CD4-positive, alpha-beta T cell treated with Interleukin-6 at 100 ng/mL for 8 hours (primary cell): ENCODE measurements at places on chromosomes 12 and 14.

- DNase-seq: peak; percentile 24
Measured at GRCh38 chr12:123427036-123427769, 9.3 kb downstream of the RILPL2 start.

GRCh38 chr14:89598548-89599186, 181.6 kb upstream of the FOXN3 start:
- DNase-seq: no peak

DNA sequence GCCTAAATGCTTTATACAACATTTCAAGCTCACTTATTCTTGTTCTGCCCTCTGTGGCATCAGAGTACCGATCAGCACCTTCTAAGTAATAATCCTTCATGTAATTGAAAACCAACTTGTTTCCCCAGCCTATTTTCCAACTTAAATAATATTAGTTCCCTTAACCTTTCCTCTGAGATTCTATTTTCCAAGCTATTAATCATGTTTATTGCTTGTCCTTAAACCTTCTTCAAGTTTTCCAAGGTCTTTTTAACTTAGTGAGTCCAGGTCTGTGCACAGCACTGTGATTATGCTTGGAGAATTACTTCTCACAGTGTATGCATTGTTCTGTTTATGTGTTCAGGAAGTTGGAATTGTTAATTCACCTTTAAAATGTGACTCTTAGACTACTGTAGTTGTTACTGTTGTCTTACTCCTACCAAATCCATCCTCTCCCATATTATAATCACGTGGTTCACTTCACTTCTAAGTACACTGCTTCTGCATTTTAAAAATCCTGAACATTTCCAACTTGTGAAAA, 1039.3 kb upstream of the FOXG1 start:
- no peak for DNase-seq

- no peak for DNase-seq
Measured at GRCh38 chr14:103085106-103086091, 1.4 kb downstream of the LBHD2 start.

DNA sequence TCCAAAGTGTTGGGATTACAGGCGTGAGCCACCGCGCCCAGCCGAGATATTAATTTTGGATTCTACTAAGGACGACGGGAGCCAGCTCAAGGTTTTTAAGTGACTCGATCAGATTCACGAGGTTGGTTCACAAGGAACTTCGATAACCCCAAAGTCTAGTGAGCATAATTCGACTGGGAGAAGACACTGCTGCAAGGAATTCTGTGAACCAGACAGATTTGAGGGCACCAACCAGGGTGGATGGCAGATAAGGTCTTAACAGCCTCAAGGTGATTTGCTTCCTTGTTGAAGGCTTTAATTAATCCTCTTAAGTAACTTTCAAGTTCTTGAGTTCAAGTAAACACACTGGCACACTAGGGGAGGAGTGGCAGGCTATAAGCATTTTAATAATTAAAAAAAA, 1.1 kb upstream of the KLHDC2 start:
- no peak for DNase-seq

DNA sequence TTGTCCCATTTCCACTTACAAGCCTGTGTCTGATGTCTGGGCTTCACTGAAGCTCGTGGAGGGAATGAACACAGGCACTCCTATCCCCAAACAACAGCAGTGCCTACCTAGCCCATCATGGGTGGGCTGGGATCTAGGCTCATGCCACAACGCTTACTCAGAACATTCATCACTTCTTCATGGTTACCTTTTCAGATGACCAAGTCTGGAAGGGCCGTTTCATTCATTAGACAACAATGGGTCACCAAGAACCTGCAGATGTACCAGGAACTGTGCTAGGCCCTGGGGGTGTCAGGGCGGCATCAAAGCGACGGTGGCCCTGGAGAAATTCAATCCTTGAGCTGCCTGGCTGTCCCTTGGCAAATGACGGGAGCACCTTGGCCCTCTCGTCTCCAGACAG, 64.9 kb upstream of the FZD10 start:
- DNase-seq: no peak

GRCh38 chr14:95460647-95461478, 55.6 kb downstream of the SYNE3 start:
- no peak for DNase-seq

- DNase-seq: no peak
Measured at GRCh38 chr14:54606631-54607133, 39.8 kb downstream of the SAMD4A start.

DNA sequence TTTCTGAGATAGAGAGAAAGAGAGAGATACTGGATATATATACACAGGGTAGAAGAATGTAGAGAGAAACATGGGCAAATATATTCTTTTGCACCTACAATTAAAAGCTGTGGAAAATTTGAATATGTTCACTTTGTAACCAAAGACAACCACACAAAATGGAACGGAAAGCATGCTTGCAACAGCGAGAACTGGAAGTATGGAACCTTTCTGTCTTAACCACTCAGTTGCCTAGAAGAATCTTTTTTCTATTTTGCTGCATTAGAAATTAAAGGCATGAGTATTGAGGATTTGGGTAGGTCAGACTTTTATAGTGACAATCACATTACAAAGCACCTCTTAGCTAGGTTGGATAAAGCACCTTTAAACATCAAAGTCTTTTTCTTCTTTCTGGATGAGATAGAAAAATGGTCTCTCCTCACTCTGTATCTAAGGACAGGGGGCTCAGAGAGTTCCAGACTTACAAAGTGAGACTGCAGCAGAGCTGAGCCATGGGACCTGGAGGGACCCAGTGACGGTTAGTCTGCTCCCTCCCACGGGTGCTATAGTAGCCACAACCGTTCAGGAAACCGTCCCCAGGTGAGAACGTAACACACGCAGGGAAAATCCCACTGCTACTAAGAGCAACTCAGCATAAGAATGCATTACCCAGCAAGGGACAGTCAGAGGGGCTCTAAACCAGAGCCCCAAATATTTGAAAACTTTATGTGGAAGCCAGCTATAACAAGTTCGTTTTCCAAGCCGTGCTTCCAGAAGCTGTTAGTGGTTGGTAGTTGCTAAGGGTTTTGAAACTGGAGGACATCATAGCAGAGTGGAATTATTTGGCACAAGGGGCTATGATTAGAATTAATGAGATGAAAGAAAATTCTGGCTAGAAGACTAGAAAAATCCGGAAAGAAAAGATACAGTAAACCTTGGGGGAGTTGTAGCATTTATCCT, 97.1 kb downstream of the DAD1 start:
- no peak for DNase-seq

DNA sequence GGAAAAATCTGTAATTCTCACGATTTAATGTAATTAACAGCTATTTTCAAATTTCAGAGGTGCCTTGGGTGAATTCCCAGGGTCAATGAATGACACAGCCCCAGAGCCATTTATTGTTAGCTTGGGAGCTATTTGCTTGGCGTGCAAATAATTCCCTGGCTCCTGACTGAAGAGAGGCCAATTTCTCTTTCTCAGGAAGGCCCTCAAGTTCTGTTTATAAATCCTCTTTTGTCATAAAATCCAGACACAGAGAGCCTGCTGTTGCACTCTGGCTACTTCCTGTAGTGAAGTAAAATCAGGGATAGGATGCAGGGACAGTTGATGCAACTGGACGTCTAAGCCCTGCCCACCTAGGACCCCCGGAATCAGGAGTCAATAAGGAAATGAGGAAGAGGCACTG, 154.3 kb downstream of the TMX1 start:
- DNase-seq: no peak

DNA sequence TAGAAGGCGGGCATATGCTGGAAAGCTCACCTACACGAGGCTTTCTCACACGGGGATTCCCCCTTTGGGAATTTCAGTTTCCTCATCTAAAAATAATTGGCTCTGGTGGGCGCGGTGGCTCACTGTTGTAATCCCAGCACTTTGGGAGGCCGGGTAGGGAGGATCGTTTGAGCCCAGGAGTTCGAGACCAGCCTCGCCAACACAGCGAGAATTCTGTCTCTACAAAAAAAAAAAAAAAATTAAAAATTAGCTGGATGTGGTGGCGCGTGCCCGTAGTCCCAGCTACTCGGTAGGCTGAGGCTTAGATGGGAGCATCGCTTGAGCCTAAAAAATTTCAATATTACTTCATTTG, 400 bp upstream of the NDUFA12 start:
- DNase-seq: no peak

DNA sequence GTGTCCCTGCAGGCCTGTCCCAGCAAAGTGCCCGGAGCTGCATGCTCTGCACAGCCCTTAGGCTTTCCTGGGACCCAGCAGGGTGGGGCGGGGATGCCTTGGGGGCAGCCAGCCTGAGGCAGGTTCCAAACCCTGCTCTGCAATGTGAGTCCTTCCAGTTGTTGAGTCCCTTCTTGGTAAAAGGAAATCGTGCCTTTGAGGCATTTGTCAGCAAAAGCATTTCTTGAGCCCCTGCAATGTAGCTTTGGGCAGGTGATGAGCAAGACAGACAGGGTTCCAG, 38.1 kb upstream of the TRAF3 start:
- DNase-seq: no peak

GRCh38 chr12:107912421-107913004, 138.0 kb downstream of the ASCL4 start:
- peak; percentile 9 for DNase-seq

- no peak for DNase-seq
Measured at GRCh38 chr14:76917745-76918255, 91.6 kb downstream of the LRRC74A start.

GRCh38 chr12:109192358-109192757, 76.0 kb downstream of the ACACB start:
- no peak for DNase-seq

- DNase-seq: no peak
Measured at GRCh38 chr12:112066566-112066965, 42.0 kb downstream of the NAA25 start.

DNA sequence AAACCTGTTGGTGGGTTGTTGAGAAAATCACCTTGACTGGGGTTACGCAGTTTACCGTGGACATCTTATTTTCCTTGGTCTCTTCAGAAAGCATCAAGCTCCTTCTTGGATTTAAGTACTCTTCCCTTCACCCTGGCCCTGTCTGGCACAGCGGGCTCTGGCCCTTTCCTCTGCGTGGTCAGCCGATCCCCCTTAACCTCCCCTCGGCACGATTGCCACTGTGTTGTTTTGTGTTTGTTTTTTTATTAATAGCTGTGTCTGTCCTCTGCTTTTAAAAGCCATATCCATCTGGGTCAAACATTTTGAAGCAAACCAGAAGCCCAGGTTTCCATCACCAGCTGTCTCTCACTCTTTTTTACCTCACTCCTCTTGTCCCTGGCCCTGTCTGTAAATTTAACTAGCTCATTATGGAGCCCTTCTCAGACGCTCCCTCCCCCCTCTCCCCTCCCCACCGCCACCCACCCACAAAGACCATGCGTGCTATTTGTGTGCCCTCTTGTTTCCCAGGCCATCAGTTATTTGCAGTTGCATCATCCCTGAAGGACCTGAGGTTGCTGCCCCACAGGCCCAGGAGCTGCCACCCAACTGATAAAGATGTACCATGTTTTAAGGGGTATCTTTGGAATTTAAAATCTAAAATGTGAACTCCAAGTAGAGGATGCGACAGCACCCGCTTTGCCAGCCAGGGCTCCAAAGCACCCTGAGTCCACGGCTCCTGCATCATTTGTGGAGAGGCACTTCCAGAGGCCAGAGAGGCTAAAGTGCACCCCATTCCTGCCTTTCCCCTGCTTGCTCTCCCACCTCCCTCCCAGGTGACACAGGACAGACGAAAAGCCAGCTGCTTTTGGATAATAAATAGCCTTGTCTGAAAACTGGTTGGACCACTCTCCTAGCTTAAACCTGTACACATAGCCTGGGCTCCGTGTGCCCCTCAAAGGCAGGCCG, 3.9 kb downstream of the BCL11B start:
- DNase-seq: peak; percentile 57

DNA sequence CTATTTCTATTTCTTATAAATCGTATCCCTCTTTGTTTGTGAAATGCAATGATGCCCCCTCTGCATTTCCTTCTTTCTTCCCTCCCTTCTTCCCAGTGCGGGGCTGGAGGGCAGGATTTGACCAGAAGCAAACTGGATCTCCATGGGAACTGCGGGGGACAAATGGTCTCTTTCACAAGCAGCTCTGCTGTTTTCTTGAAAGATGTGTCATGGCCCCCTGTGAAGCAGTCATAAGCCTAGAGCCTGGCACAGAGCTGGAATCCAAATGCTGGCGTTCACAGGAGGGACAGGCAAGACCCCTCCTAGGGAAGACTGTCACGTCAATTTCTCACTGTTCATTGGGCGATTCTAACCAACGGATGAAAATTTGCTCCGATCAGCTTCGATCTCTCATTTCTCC, 203.5 kb upstream of the NOS1 start:
- no peak for DNase-seq

GRCh38 chr12:57232156-57232756, 2.7 kb downstream of the SHMT2 start:
- DNase-seq: no peak

- no peak for DNase-seq
Measured at GRCh38 chr14:98323836-98324235, 948.2 kb downstream of the BCL11B start.

GRCh38 chr14:20618271-20618749, 23.2 kb downstream of the OR6S1 start:
- DNase-seq: no peak

GRCh38 chr14:62002642-62003041, 240.4 kb downstream of the SNAPC1 start:
- DNase-seq: no peak

GRCh38 chr12:77345336-77345735, 280.0 kb upstream of the E2F7 start:
- DNase-seq: no peak

GRCh38 chr14:27056586-27056985, 458.8 kb upstream of the NOVA1 start:
- no peak for DNase-seq

- DNase-seq: no peak
Measured at GRCh38 chr12:67669934-67670631, 21.5 kb downstream of the DYRK2 start.

- peak; percentile 19 for DNase-seq
Measured at GRCh38 chr12:96236221-96236822, 42.1 kb downstream of the ELK3 start.

GRCh38 chr14:63182968-63183367, 21.3 kb upstream of the RHOJ start:
- no peak for DNase-seq

GRCh38 chr12:20055856-20056255, 312.5 kb upstream of the PDE3A start:
- DNase-seq: no peak

DNA sequence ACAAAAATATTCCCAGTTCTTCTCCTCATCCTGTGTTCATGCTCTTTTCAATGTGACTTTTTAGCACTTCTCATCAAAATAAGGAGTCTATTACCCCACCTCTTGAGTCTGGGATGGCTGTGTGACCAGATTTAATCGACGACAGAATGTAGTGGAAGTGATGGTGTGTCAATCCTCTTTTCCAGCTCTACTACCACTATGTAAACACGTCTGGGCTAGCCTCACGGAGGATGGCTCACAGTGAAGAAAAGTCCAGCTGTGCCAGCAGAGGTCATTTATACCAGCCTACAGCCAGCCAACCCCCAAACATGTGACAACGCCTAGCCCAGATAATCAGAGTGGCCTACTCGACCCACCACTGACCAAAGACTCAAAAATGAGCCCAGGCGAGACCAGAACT, 37.3 kb upstream of the FGF6 start:
- no peak for DNase-seq
